Karpas-422 (cell line): ENCODE measurements at places on chromosomes 1 and 21. TPM values are rescaled to one million over a fixed set of nuclear protein-coding genes. Genes with fewer than 3 reads are reported as not detected.

- peak overlapping the region; percentile 99 for H3K27ac ChIP-seq
- DNase-seq, result peak; percentile 70
- H3K4me1 ChIP-seq, result peaks cover 85% of the 10 kb centered on the region
- peak overlapping the region; percentile 64 for H3K4me3 ChIP-seq
Observed at GRCh38 chr1:201429736-201430501, 8.4 kb upstream of the TNNI1 start.

GRCh38 chr21:42439284-42440186, 35.8 kb downstream of the UBASH3A start:
- H3K27ac ChIP-seq, result no peak overlapping the region
- no peaks in the 10 kb centered on the region for H3K4me1 ChIP-seq
- DNase-seq, result no peak
- no peaks in the 10 kb centered on the region for H3K27me3 ChIP-seq

- no peak for DNase-seq
- H3K4me3 ChIP-seq, result no peak overlapping the region
- no peaks in the 10 kb centered on the region for H3K27me3 ChIP-seq
- no peak overlapping the region for H3K27ac ChIP-seq
- no peaks in the 10 kb centered on the region for H3K4me1 ChIP-seq
Observed at GRCh38 chr1:29855561-29856160, 619.3 kb downstream of the PTPRU start.

- no peak overlapping the region for H3K4me3 ChIP-seq
- H3K27me3 ChIP-seq, result no peaks in the 10 kb centered on the region
- no peaks in the 10 kb centered on the region for H3K36me3 ChIP-seq
Observed at GRCh38 chr1:203217668-203218067, 11.8 kb downstream of the CHIT1 start.

- H3K36me3 ChIP-seq, result no peaks in the 10 kb centered on the region
- no peak overlapping the region for H3K27ac ChIP-seq
- peaks cover 7% of the 10 kb centered on the region for H3K4me1 ChIP-seq
- no peak for DNase-seq
- H3K27me3 ChIP-seq, result no peaks in the 10 kb centered on the region
Observed at GRCh38 chr1:28592321-28593071, 431 bp downstream of the RAB42 start.

- H3K36me3 ChIP-seq, result no peaks in the 10 kb centered on the region
- DNase-seq, result peak; percentile 37
- H3K4me3 ChIP-seq, result no peak overlapping the region
- no peak overlapping the region for H3K27ac ChIP-seq
- H3K4me1 ChIP-seq, result peaks cover 26% of the 10 kb centered on the region
Observed at GRCh38 chr1:197904126-197904787, 1.8 kb downstream of the C1orf53 start.

DNA sequence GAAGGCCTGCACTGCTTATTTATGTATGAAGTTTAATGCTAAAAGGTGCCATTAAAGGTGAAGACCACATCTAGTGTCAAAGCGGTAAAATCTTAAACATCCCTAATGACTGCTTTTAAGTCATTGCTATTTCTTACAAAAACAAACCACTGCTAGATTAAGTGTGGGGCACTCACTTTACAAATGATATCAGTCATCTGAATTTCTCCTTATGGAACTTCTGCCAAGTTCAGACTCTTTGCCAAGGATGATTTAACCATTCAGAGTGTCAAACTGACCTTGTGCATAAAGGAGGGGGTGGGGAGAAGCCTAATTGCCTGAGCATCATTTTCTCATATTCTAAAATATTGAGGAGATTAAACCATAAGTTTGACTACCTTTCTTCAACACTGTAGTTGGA, 271.5 kb downstream of the TGFB2 start:
- H3K36me3 ChIP-seq, result no peaks in the 10 kb centered on the region
- DNase-seq, result no peak
- no peaks in the 10 kb centered on the region for H3K4me1 ChIP-seq
- no peak overlapping the region for H3K27ac ChIP-seq
- no peak overlapping the region for H3K4me3 ChIP-seq
- no peaks in the 10 kb centered on the region; the same call in 1 of the 2 replicates for H3K27me3 ChIP-seq

- no peak overlapping the region for H3K4me3 ChIP-seq
- no peak for DNase-seq
- no peaks in the 10 kb centered on the region for H3K4me1 ChIP-seq
- H3K36me3 ChIP-seq, result no peaks in the 10 kb centered on the region
- H3K27me3 ChIP-seq, result no peaks in the 10 kb centered on the region
Observed at GRCh38 chr1:218073062-218073461, 212.0 kb upstream of the RRP15 start.

DNA sequence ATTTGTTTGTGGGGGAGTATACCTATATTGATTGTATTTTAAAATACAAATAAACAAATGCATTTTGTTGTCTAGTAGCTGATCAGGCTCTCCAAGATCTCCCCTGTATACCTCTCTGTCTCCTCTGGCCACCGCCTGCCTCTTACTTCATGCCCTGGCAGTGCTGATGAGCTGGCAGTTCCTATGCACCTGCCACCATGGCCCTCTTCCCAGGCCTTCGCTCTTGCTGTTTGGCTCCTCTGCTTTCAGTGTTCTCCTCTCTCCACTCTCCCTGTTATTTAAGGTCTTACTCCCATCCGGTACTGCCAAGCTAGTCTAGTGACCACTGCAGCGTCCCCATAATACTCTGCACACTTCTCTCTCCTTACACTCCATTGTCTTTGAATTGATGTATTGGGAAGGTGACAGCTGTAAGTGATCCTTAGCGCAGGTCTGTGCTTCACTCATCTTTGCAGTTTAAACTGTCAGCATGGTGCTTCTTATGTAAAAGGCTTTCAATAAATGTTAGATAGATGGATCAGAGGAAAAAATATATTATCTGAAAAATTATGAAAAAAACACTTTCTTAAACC, 88.1 kb upstream of the ATP1A1 start:
- H3K27ac ChIP-seq, result no peak overlapping the region
- peaks cover 41% of the 10 kb centered on the region for H3K4me1 ChIP-seq
- H3K36me3 ChIP-seq, result no peaks in the 10 kb centered on the region
- no peak for DNase-seq
- no peak overlapping the region for H3K4me3 ChIP-seq
- H3K27me3 ChIP-seq, result no peaks in the 10 kb centered on the region

DNA sequence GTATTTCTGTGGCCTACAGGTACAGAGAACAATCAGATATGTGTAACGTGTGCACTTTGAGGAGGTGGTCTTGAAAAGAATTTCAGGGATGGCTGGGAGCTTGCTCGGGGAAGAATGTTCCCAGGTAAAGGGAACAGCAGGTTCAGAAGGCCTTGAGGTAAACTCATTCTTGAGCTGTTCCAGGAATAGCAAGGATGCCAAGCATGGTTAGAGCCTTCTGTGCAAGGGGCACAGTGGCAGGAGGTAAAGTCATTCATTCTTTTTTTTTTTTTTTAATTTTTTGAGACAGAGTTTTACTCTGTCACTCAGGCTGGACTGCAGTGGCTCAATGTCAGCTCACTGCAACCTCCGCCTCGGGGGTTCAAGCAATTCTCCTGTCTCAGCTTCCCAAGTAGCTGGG, 10.0 kb downstream of the UBE4B start:
- H3K4me3 ChIP-seq, result no peak overlapping the region
- H3K27me3 ChIP-seq, result no peaks in the 10 kb centered on the region
- no peak for DNase-seq

Gene HYI
- total RNA-seq, result not detected in 2 replicates

Gene CLCA4
- not detected in 2 replicates for total RNA-seq

Gene KCTD3
- total RNA-seq, result not detected in 2 replicates

Gene CYP4B1
- total RNA-seq, result not detected in 2 replicates

Gene CELA3B
- total RNA-seq, result not detected in 2 replicates

Gene GBP3
- 2.7 and 3.2 TPM in 2 replicates for total RNA-seq

Gene LHX8
- not detected in 2 replicates for total RNA-seq
